Cerebellum (tissue), 4 donors: ENCODE measurements at places on chromosomes 3 and 15.

- DNase-seq: no peak
Observed at GRCh38 chr15:55499151-55499550, 8.9 kb downstream of the DNAAF4 start.

DNA sequence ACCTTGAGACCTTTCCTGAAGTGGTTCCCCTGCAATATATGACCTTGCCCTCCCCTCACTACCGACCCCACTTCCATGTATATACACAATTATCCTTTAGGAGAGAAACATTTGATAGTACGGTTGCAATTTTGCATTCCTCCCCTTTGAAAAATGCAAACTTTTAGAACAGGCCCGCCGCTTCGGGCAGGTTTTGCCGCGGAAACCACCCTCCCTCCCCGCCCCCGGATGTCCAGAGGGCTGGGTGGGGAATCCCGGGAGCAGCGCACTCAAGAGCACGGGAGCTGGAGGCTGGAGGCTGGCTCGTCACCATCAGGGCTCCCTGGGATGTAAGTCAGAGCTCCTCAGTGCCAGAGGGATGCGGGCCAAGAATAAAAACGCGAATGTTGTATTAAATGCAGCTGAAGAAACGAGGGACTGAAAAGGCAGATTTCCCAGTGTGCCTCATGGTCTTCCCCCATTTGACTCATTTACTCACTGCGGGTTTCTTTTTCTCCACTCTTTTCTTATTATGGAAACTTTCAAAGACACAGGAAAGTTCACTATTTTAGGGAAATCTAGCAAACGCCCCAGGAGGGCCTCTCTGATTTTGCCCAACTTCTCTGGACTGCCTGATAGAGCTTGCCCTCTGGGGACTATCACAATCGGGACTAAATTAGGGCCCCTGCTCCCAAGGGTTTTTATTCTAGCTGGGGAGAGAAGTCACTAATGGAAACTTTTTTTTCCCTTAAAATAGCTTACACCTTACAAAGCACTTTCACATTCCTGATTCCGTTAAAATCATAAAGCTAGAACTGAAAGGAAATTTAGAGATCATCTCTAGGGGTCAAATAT is 2.9 kb upstream of the USP3 start:
- DNase-seq: peak; percentile 42

- no peak for DNase-seq
Observed at GRCh38 chr3:132854856-132855535, 132.8 kb upstream of the NPHP3 start.

DNA sequence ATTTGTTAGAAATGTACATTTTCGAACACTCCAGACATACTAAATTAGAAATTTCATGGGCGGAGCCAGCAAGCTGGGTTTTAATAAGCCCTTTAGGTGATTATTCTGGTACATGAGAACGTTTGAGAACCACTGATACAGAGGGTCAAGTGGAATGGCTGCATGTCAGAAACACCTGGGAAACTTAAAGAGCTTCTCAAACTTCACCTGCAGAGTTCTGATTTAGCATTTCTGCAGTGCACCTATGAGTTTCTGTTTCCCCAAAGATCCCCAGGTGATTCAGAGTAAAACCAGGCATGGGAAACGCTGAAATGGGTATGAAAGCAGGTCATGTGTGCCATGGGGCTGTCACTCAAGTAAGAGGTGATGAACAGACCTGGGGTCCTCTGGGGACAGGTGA is 68.1 kb downstream of the TMEM266 start:
- DNase-seq: no peak

GRCh38 chr15:63287109-63287508 is 9.7 kb downstream of the APH1B start:
- no peak for DNase-seq

DNA sequence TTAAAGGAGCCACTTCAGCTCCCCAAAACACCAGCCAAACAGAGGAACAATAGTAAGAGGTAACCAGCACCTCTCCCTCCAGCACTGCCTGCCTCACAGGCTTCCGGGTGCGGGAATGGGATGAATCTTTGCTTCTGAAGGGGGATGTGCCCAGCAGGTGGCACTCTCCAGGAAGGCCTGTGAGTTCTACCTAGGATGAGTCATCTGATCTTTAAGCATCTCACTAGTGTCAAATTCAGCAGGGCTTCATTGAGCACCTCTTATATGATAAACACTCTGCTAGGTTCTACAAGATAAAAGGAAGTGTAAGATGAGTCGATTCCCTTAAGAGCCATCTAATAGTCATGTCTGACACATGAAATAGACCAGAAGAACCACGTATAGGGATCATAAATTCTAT is 237.4 kb upstream of the UMPS start:
- DNase-seq: no peak
